ENCODE measurements at places on chromosomes 5 and 9. TPM values are rescaled to one million over a fixed set of nuclear protein-coding genes. Genes with fewer than 3 reads are reported as not detected.

The IFNE gene
- total RNA-seq, result not detected

- peaks cover 8% of the 10 kb centered on the region for H3K4me1 ChIP-seq
- DNase-seq, result no peak
- no peak overlapping the region for H3K4me3 ChIP-seq
- no peak overlapping the region for H3K27ac ChIP-seq
- no peaks in the 10 kb centered on the region for H3K27me3 ChIP-seq
Measured at GRCh38 chr9:91732187-91733005, 217.6 kb downstream of the ROR2 start.

DNA sequence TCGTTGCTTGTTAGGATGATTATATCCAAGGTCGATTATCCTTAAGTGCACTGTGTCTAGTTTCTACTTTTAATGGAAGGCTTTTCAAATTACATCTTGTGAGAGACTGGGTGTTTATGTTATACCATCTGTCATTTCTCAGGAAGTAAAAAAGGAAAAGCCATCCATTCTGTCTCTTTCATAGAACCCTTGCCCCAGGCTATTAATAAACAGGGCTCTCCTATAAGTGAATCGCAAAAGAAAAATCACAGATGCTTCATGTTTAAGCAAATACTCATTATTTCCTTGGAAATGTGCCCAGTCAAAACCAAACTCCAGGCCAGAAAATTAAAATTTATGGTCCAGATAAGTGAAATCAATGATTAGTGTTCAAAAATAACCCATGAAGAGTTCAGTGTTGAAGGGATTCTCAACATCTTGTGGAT is 58.1 kb downstream of the STARD4 start:
- no peaks in the 10 kb centered on the region for H3K27me3 ChIP-seq
- no peaks in the 10 kb centered on the region for H3K36me3 ChIP-seq
- H3K4me3 ChIP-seq, result no peak overlapping the region
- H3K27ac ChIP-seq, result no peak overlapping the region
- no peak for DNase-seq

The KLF4 gene
- 41.9 TPM for total RNA-seq

DNA sequence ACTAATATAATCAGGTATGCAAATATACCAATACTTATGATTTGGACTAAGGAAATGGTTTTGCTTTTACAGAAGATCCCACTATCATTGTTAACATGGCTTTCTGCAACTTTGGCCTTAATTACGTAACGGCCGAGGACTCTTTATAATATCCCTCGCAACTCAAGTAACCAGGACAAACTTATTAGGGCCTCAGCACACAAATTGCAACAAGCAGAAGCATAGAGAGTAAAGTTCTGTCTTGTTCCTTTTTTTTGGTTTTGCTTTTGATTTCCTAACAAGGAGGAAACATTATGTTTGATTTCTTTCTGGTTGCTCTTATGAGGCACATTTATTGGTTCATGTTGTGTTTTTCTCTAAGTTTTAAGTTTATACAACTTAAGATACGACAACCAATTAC is 60.4 kb downstream of the RORB start:
- DNase-seq, result no peak
- no peaks in the 10 kb centered on the region for H3K36me3 ChIP-seq
- H3K4me3 ChIP-seq, result no peak overlapping the region
- no peak overlapping the region for H3K27ac ChIP-seq

The ANKRD18B gene
- not detected for total RNA-seq

The LRRC19 gene
- total RNA-seq, result not detected

DNA sequence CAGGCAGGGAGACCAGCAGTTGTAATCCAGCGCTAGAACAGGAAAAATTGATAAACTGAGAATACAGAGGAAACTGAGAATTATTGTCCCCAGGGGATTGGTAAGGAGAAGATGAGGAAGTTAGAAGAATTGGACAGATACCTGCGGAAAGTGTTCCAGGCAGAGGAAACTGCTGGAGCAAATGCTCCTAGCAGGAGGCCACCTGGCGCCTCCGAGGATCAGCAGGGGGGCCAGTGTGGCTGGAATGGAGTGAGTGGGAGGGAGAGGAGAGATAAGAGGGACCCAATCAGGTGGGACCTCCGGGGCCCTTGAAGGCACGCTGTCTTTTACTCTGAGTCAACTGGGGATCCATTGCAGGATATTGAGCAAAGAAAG is 695 bp upstream of the ANXA6 start:
- H3K27ac ChIP-seq, result peak overlapping the region; percentile 95
- H3K36me3 ChIP-seq, result no peaks in the 10 kb centered on the region
- no peaks in the 10 kb centered on the region for H3K27me3 ChIP-seq
- H3K4me3 ChIP-seq, result peak overlapping the region; percentile 84
- H3K4me1 ChIP-seq, result peaks cover 63% of the 10 kb centered on the region
- DNase-seq, result no peak

The BNC2 gene
- 122 TPM for total RNA-seq

DNA sequence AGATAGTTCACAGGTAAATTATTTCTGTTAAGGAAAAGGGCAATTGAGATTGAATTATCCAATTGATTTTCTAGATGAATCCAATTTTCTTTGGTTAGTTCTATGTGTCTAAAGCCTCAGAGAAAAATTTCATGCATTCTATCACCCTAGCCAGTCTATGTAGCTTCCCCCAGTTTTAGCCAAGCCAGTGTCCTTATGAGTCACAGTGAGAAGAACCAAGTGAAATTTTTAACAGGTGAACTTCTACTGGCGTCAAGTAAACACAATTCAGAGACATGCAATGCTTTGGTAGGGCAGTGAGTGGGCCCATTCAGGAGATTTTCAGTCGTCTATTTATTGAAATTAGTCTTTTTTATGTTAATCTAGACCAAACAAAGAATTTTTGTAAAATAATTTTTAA is 1077.4 kb upstream of the ARRDC3 start:
- no peaks in the 10 kb centered on the region for H3K4me1 ChIP-seq
- no peak for DNase-seq
- H3K36me3 ChIP-seq, result no peaks in the 10 kb centered on the region
- H3K27me3 ChIP-seq, result no peaks in the 10 kb centered on the region
- H3K27ac ChIP-seq, result no peak overlapping the region

- peaks cover 25% of the 10 kb centered on the region for H3K4me1 ChIP-seq
- no peak for DNase-seq
- no peaks in the 10 kb centered on the region for H3K27me3 ChIP-seq
- no peaks in the 10 kb centered on the region for H3K36me3 ChIP-seq
- H3K4me3 ChIP-seq, result no peak overlapping the region
Measured at GRCh38 chr9:95504053-95504963, 12.5 kb downstream of the PTCH1 start.

GRCh38 chr9:2320114-2320513 is 301.5 kb upstream of the VLDLR start:
- DNase-seq, result no peak
- H3K27me3 ChIP-seq, result no peaks in the 10 kb centered on the region
- H3K27ac ChIP-seq, result no peak overlapping the region
- H3K4me3 ChIP-seq, result no peak overlapping the region

The QRFP gene
- not detected for total RNA-seq

The PCDHB12 gene
- total RNA-seq, result 4.3 TPM

The SPINK7 gene
- total RNA-seq, result not detected

The MARVELD2 gene
- 0.99 TPM for total RNA-seq

- DNase-seq, result no peak
- H3K4me1 ChIP-seq, result peaks cover 37% of the 10 kb centered on the region
- H3K4me3 ChIP-seq, result no peak overlapping the region
Measured at GRCh38 chr5:113250341-113250953, 184.3 kb downstream of the TSSK1B start.

DNA sequence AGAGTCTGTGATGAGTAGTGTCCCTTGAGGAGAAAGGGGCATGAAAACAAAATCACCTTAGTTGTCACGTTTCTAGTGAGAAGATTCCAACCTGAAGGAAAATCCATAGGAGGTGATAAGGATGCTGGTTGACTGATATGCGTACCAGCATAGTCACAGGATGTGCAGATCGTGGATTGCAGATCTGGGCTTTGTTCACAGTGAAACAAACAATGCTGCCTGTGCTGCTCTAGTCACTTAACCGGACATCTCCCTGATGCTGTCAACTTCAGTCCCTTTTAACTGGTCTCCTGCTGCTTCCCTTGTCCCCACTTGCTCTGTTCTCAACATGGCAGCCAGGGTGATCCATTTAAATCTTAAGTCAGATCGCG is 89.7 kb downstream of the IQGAP2 start:
- peaks cover 5% of the 10 kb centered on the region for H3K27me3 ChIP-seq
- no peak overlapping the region for H3K27ac ChIP-seq
- H3K4me1 ChIP-seq, result no peaks in the 10 kb centered on the region
- no peaks in the 10 kb centered on the region for H3K36me3 ChIP-seq

The ZNF608 gene
- total RNA-seq, result 26.6 TPM

GRCh38 chr5:158170534-158170933 is 311.6 kb upstream of the CLINT1 start:
- H3K36me3 ChIP-seq, result no peaks in the 10 kb centered on the region
- H3K27ac ChIP-seq, result no peak overlapping the region
- H3K4me1 ChIP-seq, result peaks cover 5% of the 10 kb centered on the region
- no peak overlapping the region for H3K4me3 ChIP-seq

DNA sequence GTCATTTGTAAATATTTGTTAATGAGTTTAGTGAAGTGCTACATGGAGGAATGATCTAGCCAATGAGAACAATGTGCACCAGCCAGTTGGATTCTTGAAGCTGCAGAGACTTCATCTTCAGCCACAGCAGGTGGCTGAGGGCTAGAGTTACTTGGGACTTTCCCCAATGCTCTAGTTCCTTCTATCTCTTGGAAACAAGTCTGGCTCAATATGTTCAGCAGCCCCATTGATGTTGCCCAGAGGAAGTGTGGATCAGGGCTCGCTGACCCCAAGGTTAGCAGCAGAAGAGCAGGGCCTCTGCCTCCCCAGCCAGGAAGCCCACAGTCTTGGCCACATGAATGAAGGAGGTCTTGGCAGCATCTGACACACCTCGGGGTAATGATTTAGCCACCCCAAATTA is 117.5 kb downstream of the SLC1A3 start:
- H3K36me3 ChIP-seq, result no peaks in the 10 kb centered on the region
- no peaks in the 10 kb centered on the region for H3K27me3 ChIP-seq
- no peak overlapping the region for H3K4me3 ChIP-seq
- H3K27ac ChIP-seq, result no peak overlapping the region
- no peak for DNase-seq
- H3K4me1 ChIP-seq, result no peaks in the 10 kb centered on the region

The PCA3 gene
- total RNA-seq, result not detected

The KIF12 gene
- not detected for total RNA-seq

- DNase-seq, result no peak
- no peaks in the 10 kb centered on the region for H3K4me1 ChIP-seq
- no peaks in the 10 kb centered on the region for H3K27me3 ChIP-seq
- no peaks in the 10 kb centered on the region for H3K36me3 ChIP-seq
Measured at GRCh38 chr5:81183811-81184748, 49.0 kb upstream of the CKMT2 start.

The SLC45A2 gene
- total RNA-seq, result not detected

The PCDHB7 gene
- 2.1 TPM for total RNA-seq

The SLCO6A1 gene
- total RNA-seq, result not detected

The FCN1 gene
- total RNA-seq, result 1.7 TPM

The SLC6A3 gene
- total RNA-seq, result 0.06 TPM

The TNFSF8 gene
- total RNA-seq, result 0.46 TPM
